CD8-positive, alpha-beta memory T cell (primary cell): ENCODE measurements at places on chromosomes 16 and 17. TPM values are rescaled to one million over a fixed set of nuclear protein-coding genes. Genes with fewer than 3 reads are reported as not detected.

AATK gene
- not detected for polyA plus RNA-seq

GDPD1 gene
- polyA plus RNA-seq, result 2.3 TPM

CDH1 gene
- 0.94 TPM for polyA plus RNA-seq

DNA sequence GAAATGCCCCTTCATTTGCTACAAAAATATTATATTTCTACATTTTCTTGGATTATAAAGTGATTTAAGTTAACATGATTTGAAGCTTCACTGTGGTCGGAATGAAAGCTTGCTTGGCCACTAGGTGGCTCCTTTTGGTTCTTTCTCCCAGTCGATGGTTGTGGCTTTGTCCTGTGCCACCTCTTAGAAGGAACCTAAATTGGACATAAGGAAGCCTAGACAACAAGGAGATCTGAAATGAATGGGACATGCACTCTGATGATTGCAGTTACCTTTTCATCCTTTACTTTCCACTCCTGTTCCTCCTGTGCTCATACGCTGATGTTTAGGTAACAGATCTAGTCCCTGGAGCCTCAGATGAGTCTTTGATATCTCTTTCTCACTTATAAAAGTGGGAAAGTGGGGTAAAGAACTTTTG is 39.2 kb downstream of the FTO start:
- DNase-seq, result no peak

DNA sequence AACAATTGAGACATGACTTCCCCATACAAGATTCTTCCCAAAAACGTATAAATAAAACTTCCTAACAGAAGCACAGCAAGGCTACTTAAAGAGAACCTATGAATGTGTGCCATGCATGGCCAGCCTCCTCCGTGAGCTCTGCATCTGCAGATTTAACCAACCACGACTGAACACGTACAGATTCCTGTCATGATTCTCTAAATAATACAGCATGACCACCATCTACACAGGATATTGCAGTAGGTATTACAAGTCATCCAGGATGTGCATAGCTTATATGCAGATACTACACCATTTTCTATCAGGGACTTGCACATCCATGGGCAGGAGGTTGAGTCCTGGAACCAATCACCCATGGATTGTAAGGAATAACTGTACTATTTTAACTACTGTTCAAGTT is 1.4 kb upstream of the QRICH2 start:
- no peak for DNase-seq

- peak; percentile 29 for DNase-seq
These were observed 2.1 kb upstream of the C17orf78 start for GRCh38 chr17:37373530-37374159.

- DNase-seq, result peak; percentile 44
These were observed 3.6 kb upstream of the ZNF652 start for GRCh38 chr17:49365667-49366066.

GRCh38 chr17:64231567-64232141 is 31.4 kb downstream of the TEX2 start:
- no peak for DNase-seq

- no peak for DNase-seq
These were observed 170.2 kb downstream of the HS3ST3B1 start for GRCh38 chr17:14471052-14471451.

- DNase-seq, result no peak
These were observed 3.3 kb downstream of the PGS1 start for GRCh38 chr17:78381601-78382232.
